Heart left ventricle (tissue), 16 donors: ENCODE measurements at places on chromosomes 4 and X. TPM values are rescaled to one million over a fixed set of nuclear protein-coding genes. Genes with fewer than 3 reads are reported as not detected.

DNA sequence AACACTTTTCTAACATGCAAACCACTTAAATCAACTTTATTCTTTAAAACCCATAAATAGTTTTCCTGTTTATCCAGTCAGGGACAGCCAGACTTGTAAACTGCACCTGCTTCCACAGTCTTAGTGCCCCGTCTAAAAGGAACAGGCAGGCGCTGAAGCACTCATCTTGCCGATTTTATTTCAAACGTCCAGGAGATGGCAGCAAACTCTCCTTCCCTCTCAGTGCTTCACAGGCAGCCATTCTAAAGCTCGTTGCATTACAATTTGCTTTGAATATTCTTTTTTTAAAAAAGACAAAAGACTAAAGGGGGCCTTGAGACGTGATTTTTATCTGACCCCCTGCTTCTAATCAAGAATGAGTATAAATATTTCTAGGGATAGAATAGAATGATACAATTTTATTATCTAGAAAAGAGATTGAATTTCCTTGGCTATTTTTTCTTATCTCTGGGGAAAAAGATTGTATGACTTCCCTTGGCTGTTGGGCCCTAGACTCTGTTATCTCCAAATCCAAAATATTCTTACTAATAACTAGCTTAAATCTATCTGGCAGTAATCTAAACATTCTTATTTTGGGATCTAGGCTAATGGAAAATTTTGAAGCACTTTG is 93.6 kb upstream of the MYOZ2 start:
- DNase-seq = no peak

GRCh38 chrX:81390237-81390636 is 188.3 kb downstream of the SH3BGRL start:
- no peak for DNase-seq

- no peak for DNase-seq
Measured at GRCh38 chr4:139951021-139951420, 203.0 kb downstream of the MAML3 start.

DNA sequence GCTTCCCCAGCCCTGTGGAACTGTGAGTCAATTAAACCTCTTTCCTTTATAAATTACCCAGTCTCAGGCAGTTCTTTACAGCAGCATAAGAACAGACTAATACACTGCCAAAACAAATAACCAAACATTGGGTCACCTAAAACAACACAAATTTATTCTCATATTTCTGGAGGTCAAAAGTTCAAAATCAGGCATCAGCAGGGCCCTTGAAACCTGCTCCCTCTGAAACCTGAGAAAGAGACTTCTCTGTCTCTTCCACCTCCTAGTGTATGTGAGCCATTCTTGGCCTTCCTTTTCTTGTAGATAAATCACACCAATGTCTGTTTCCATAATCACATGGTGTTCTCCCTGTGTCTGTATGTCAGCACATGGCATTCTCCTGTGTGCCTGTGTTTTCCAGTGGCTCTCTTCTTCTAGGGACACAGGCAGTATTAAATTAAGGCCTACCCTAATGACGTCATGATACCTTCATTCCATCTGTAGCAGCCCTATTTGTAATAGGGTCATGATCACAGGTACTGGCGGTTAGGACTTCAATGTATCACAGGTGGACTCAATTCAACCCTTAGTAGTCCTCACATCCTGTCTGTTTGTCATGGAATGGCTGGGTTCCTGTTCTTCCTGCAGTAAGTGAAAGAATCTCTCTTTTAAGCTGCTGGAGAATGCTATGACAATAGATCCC is 147.3 kb upstream of the CLNK start:
- DNase-seq = no peak

The IL15 gene
- 1.9 TPM for total RNA-seq

The SHISA3 gene
- 1.3 TPM for total RNA-seq

The STARD8 gene
- total RNA-seq = 9.4 TPM
